Cortex of kidney (tissue), 1 donor: ENCODE measurements at places on chromosomes 6 and 20.

GRCh38 chr6:108616544-108616943 is 55.8 kb downstream of the FOXO3 start:
- no peak for DNase-seq

GRCh38 chr6:156864557-156864956 is 87.4 kb downstream of the ARID1B start:
- no peak for DNase-seq

DNA sequence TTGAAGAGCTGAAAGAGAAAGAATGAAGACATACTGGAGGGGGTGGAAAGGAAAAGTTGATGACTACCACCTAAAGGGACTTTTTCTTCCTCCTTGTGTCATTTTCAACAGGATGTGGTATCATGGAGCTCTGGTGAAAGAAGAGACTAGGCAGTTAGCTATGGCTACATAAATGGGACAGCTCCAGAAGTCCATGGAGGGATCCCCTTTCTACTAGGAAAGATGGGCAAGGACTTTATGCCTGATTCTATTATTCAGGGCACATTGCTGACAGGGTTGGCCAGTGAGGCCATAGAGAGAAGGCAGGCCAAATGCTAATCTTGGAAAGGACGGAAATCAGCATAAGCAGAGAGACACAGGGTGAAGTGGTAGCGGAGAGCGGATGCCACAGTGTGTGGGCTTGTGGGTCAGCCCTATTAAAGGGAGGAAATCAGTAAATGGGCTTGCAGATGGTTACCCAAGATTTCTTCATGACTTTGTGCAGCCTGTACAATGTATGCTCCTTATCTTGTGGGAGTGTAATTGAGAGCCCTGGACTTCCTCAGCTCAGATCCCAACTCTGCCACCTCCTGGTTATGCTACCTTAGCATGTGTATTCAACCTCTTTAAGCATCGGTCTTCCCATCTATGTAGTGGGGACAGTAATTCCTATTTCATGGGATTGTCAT is 77.4 kb upstream of the TMEM170B start:
- no peak for DNase-seq

DNA sequence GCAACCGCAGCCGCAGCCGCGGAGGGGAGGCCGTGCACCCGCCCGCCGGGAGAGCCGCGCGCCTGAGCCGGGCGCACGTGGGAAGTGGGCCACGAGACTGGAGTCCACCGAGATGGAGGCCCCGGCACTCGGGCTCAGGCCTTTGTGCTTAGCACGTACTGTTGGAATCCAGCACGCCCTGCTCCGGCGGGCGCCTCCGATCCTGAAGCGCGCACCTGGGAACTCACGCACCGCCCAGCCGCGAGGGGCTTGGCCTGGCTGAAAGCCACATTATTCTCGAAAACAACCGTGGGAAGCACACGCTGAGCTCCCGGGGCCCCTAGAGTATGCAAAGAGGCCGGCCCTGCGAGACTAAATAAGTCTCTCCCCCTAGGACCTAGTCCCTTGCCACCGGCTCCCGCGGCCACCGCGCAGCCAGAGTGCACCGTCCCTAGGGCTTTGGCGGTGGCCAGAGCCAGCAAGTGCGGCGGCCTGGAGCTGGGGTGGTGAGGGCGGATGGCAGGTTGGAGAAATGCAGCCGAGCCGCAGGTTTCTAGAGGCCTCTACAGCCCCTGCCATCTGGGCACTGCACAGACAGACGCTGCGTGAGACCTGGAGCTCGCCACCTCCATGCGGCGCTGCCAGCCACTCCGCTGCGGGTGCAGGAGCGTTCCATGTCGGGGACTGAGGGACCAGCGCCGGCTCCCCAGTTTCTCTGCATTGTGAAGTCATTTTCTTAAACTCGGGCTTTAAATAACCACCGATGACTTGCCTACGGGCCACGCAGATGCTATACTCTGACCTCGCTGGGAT is 42.0 kb upstream of the LY86 start:
- no peak for DNase-seq

DNA sequence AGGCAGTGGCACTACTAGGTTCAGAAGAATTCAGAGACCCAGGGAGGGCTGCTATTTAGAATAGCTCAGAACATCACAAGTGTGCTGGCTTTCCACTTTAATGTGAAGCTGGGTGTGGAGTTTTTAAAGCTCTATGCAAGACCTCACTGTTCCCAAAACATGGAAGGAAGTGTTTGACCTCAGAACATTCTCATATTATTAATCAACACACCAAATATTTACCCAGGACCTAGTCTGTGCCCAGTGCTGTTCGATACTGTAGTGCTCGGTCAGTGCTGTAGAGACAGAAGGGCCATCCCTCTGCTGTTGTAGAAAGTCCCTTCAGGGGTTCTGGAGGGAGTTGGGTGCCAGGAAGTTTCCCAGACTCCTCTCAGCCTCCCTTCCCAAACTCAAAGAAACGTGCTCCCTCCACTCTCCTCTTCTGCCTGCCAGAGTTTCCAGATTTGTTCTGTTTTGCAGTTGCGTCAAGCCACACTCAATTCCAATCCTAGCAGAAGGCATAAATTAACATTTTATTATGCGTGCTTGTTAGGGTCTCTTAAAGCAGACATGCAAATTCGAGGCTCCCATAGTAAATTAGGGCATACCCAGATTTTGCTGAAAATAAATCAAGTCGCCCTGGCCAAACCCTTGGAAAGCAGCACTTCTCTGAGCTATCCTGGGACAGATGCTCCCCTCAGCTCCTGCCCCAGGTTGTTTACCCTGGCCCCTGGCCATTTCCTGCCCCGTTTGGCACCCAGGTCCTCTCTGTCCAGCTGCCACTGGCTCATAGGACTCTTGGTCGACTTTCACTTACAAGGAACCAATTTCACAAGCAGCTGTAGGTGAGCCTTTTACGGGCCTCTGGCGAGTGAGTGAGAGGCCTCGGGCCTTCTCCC is 248.6 kb downstream of the HIVEP2 start:
- DNase-seq = no peak

DNA sequence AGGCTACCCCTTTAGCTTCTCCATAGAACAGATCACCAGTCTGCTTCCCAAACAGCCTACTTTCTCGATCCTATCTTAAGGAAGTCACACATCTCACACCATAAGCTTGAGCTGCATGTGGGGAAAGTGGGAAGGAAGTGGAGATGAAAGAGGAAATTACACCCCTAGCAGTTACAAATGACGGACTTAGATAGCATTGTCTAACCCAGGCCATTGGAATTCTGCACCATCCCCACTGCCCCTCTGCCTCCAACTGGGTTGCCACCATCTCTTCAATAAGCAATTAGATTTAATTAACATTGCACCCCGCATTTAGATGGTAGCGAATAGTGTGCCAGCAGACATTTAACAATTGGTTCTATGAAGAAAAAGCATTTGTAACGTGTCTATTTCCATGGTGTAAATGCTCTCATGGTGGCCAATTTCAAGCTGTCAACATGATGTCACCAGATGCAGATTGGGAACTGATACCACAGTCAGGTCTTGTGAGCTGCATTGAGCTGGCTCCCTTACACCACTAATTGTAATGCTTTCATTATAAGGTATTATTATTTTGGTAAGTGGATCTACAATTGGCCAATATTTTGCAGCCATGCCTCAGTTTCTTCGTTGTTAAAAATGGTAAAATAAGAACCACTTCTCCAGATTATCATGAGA is 124.7 kb downstream of the CD24 start:
- DNase-seq = no peak

DNA sequence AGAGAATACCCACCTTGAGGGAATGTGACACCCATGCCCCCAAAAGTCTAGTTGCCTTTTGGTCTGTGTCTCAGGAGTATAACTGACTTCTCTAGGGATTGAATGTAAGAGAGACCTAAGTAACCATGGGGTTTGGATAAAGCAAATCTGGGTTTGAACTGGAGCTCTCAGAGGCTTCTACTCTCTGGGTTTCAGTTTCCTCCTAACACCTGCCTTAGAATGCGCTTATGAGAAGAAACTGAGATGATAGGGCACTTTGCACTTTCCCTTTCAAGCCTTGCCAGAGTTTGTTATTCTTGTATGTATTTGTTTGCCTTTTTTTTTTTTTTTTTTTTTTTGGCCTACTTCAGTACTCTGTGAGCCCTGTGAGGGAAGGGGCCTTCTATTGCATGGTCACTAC is 19.4 kb downstream of the SDHAF4 start:
- DNase-seq = no peak

GRCh38 chr6:80566361-80566760 is 459.9 kb downstream of the BCKDHB start:
- DNase-seq = no peak

DNA sequence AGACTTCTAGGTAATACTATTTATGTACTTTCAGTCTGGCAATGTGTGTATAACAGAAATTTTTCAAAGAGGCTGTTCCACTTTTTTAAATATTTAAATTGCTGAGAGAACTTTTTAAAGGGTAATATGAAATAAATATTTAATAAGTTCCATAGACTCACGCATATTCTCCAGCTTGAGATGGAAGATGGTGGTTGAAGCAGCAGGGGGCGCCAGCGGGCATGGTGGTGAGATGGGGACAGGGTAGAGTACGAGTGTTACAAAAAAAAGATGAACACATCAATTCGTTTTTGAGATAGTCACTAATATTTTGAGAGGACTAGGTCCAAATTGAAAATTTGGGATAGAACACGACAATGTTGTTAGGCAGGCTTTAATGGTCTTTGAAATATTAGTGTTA is 68.4 kb downstream of the RSPO3 start:
- DNase-seq = no peak
